Left renal pelvis (tissue), 4 donors: ENCODE measurements at places on chromosomes 16 and 17.

DNA sequence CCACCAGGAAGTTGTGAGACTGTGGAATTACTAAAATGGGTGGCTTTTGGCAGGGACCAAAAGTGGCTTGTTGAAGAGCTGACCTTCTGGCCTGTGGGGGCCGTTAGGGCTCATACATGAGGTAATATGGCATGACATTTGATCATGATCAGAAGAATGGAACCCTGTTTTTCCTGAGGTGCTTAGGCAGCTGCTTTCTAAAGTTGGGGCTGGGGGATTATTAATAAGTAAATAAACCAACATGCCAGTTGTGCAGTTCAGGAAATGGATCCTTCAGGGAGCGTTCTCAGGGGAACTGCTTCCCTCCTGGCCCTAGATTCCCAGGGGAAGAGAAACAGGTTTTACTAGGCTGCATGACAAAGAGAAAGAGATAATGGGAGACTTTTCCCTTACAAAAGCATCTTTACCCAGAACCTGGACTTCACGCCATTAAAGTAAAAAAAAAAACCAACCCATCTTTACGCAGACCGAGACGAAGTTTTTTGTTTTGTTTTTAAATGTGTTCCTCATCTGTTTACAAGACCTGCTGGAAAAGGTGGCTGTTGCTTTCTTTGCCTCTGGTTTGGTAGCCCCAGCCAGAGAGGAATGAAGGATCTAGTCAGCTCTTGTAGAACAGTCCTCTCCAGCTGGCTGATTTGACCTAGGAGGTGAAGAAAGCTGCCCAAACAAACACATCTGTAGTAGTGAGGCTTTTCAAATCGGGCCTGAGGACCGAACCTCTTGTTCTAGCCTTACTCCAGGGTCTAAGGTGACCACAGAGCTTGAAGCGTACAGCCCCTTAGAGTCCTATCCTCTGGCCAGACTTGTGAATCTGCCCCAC lies 22.7 kb downstream of the YPEL2 start:
- DNase-seq = no peak

DNA sequence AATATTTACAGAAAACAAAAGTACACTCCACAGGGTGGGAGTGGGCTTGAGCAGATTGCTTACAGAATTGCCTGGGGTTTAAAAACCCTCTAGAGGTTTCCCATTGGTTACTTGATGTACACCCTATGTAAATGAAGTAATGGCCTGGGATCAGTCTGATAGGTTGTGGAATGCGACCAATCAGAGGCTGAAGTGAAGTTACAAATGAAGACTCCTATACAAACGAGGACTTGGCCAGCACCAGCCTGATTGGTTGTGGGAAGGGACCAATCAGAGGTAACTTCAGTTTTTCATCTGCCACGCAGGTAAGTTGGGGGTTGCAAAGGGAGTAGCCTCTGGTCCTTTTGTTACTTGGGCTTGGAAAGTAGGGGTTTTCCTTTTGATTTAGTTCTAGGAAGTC lies 8.8 kb downstream of the EEF2K start:
- no peak for DNase-seq

GRCh38 chr16:81714583-81714982 lies 64.5 kb upstream of the PLCG2 start:
- DNase-seq = no peak

DNA sequence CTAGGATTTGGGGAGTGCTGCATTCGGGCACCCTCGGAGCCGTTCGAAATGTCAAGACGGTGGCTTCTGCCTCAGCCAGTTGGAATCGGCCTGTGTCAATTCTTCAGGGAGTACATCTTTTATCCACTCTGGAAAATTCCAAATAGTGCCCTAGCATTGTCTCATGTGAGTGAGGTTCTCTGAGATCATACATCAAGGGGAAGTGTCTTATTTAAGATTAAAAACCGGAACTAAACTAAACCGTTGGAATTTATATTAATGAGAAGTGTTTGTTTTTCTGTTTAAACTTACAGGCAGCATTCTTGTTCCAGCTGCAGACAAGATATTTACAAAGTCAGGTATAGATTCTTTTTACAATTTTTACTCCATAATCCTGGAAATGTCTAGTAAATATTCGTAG lies 56.8 kb downstream of the SLC47A1 start:
- DNase-seq = no peak

- no peak for DNase-seq
Observed at GRCh38 chr17:9676820-9677310, 31.5 kb downstream of the USP43 start.

GRCh38 chr16:1743376-1744337 lies 27.7 kb downstream of the NME3 start:
- DNase-seq = no peak

DNA sequence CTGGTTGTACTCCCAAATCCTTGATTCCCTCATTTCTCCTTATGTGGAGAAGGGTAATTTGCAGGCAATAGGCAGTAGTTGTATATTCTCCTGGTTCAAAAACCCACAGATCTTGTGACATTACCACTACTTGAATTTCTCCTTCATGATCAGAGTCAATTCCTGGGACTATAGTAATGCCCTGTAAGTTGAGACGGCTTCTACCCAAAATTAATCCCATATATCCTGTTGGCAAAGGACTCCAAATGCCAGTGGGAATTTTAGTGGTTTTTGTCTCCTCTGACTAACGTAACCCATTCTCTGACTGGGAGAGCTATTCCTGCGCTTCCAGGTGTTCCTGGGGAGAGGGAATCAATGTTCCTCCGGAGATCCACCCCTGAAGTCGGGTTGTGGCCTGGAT lies 11.6 kb upstream of the ZNF689 start:
- no peak for DNase-seq

DNA sequence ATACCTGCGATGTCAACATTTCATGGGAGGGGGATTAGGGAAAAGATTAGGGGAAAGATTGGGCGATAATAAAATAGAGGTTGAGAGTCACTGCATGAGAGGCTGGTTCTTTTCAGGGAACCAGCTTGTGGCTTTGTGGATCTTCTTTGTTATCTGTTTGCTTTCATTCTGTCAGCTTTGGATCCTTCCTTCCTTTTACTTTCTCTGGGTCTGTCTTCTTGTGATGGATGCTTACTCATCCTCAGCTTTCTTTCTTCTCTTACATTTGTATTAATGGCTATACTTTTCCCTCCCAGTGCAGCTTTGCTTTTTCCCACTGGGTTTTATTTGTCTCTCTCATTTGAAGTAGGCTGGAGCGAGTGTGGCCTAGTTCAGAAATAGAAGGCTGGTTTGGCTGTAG lies 47.1 kb downstream of the RPTOR start:
- DNase-seq = no peak

DNA sequence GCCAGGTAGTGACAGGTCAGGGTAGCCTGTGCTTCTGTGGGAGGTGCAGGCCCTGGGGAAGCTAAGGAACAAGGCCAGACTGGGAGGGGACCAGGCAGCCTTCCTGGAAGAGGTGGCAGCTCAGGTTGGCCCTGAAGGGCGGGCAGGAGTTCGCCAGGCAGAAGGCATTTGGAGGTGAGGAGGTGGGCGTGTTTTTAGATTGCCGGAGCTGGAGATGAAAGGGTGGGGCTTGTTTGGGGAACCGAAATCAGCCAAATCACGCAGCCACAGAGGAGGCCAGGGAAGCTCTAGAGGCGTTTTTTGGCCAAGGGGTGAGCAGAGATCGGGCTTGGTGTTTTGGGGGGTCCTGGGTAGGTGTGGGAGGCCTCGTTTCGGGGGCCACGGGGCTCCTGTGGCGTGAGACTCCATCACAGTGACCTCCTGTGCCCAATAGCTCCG lies 7.6 kb downstream of the ADCY7 start:
- no peak for DNase-seq

GRCh38 chr17:35313875-35314409 lies 59.5 kb downstream of the SLFN11 start:
- no peak for DNase-seq

DNA sequence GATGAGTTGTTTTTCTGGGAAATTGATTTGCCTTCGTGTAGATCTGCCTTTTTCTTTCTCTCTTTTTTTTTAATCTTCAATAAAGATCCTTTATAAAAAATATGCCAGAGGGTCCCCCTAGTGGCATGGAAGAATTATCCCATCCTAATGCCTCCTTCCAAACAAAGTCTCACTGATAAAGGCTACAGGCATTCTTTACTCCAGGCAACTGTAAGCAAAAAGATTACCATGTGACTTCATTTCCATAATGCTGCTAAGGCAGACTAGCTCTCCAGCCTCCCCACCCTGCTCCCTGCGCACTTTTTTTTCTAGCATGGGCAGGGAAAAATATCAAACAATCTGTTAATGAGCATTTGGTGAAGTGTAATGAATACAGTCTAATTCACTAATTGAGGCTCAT lies 220.2 kb upstream of the CDH8 start:
- DNase-seq = no peak

DNA sequence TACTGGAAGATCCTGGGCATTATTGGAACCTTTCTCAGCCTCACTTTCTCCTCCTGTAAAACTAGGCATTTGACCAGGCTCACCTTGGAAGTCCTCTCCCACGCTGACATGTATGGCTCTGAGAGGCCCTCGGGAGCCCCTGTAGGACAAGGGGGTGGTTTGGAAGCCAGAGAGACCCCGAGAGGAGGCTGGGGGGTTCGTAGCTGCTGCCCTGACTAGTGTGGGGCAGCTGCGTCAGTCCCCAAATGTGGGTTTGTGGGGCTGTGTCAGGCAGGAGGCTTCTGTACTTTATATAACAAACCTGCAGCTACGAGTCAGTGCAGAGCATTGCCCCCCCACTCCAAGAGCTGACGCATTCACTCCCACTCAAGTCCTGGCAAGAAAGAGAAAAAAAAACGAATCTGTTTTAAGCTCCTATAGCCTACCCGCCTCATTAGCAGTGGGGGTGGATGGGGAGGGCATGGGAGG lies 1.8 kb downstream of the CX3CL1 start:
- no peak for DNase-seq
